NCI-H1436 (cell line): ENCODE measurements at places on chromosomes 6 and 20.
A peak's percentile ranks its signal among the peaks of the same experiment; 100 is the strongest.

GRCh38 chr6:31178143-31179041 lies 7.9 kb upstream of the POU5F1 start:
- no peak for DNase-seq

DNA sequence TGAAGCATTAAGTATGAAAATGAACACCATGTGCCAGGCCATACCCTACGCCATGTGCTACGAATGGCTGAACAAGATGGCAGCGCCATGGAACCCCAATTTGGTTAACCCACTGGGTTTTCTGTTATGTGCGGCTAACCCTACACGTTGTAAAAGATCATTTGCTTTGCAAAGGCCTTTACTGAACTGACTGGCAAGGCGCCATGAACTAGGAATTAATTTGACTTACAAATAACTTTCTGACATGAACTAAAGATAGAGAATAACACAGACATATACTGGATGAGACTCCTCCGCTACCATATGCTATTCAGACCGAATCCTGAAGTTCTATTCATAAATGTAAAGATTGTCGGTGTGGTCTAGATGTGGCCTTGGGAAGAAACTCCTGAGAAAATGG lies 3.9 kb downstream of the CNKSR3 start:
- DNase-seq, result no peak

- peak; percentile 29 for DNase-seq
Observed at GRCh38 chr6:97059473-97059872, 134.9 kb downstream of the KLHL32 start.

GRCh38 chr6:71489736-71490135 lies 201.1 kb downstream of the OGFRL1 start:
- DNase-seq, result no peak

DNA sequence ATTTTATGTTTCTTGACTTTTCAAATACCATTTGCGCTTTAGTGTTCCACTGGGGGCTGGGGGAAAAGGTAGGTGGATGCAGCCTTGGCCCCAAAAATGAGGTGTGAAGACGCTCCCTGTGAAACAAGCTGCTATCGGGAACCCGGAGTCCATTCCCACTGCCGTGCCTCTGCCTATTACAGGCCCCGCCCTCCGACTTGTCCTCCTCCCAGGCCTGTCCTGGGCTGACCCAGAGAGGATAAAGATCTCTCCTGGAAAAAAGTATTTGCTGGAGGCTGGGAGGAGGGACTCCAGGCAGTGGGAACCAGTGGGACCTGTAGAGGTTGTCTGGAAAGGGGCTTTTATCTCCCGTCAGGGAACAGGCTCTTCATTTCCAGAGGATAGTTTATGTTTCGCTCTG lies 215.0 kb downstream of the SLC24A3 start:
- no peak for DNase-seq

DNA sequence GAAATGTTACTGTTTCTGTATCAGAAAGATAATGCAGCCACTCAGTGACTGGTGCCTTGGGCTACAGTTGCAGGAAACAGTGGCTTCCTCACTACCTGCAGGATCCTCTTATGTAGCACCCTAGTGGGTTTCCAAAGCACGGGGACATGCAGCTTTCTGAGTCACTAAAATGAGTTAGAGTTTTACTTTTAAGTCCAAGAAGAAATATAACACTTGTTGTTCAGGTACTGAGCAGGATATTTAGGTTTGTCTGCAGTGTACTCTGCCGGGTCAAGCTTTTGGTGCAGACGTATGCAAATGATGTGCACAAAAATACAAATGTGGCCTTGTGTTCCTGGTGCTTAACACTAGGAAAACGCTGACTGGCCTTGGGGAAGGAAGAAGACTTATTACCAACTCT lies 22.0 kb downstream of the ACSS1 start:
- no peak for DNase-seq

DNA sequence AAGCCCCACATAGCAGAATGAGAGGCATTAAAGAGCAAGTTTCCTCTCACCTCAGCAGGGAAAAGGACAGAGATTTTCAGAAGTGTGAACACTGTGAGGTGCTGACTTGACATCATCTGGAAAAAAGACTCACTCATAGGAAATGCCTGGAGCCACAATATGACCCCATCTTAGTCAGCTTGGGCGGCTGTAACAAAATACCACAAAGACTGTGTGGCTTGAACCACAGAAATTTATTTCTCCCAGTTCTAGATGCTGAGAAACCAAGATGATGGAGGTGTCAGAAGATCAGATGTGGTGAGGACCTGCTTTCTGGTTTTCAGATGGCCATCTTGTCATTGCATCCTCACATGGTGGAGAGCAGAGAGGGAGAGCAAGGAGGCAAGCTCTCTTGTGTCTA lies 253.1 kb downstream of the ADGB start:
- no peak for DNase-seq

DNA sequence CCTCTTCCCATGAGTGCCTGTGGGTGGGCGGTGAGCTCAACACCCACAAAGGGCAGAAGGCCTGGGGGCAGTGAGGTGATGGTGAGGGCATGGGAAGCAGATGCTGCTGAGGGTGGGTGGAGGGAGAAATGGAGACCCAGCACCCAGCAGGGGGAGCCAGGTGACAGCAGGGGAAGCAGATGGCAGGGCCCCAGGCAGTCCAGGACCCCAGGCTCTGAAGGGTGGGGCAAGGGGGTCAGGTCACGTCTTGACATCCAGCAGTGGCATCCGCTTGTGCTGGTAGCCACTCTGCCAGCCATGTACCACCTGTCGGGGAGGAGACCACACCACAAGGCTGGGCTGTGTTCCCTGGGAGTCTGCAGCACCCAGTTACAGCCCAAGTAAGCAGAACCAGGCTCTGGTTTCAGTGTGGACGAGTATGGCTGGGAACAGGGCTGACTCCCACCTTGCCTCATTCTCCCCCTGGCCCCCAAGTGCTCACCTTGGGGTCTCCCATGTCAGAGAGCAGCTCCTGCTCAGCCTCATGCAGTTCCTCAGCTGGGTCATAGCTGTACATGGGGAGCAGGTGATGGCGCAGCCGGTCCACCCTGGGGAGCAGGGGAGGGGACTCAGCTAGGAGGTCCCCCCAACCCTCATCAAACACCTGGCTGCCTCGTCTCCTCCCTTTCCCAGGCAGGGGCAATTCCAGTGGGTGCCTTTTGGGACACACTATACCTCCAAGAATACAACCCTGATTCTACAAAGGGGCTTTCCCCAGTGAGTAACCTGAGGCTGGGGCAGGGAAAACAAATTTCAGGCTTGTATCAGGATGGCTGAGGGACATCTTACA lies 2.0 kb downstream of the SMIM29 start:
- DNase-seq, result no peak

DNA sequence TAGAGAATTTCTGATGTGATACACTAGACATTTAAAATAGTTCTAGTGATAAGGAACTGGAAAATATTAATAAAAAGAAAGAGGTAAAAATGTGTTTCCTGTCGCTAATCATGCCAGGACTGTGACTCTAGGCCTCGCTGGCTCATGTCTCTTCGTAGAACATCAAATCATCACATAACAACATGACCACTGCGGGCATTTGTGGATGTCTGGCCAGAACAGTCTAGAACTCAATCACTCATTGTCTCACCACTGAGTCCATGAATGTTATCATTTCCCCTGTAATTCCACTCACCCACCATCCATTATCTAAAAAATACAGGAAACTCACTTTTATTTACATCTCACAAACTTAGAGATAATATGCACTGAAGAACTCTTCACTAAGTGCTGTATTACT lies 3.4 kb downstream of the HMGN3 start:
- DNase-seq, result no peak

DNA sequence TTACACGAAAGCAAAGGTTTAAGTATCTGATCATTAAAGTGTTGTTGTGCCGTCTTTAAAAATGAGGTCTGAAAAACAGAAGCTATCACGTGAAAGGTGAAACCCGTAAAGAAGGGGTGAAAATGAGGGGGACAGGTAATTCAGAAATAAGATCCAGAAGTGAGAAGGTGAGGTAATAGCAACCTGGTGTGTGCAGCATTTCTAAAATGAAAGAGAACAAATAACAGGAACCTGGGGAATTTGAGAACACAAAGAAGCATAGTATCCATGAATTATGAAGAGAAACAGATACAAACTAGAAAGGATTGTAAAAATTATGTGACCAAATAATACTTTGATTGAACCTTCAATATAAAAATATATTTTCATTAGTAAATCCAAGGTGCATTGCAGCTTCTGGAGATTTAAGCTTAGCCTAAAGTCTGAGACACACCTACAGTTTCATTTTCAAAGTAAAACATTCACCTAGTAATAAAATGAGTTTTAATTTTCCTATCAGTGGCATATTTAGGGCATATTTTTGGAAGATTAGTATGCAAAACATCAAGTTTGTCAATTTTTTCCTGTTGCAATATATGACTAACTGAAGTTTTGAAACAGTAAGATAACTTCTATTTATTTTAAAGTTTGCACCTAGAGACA lies 1.4 kb downstream of the HEY2 start:
- no peak for DNase-seq

- no peak for DNase-seq
Observed at GRCh38 chr6:158789115-158789917, 29.9 kb downstream of the EZR start.

- peak; percentile 17 for DNase-seq
Observed at GRCh38 chr20:36472637-36473090, 68.7 kb upstream of the MYL9 start.

DNA sequence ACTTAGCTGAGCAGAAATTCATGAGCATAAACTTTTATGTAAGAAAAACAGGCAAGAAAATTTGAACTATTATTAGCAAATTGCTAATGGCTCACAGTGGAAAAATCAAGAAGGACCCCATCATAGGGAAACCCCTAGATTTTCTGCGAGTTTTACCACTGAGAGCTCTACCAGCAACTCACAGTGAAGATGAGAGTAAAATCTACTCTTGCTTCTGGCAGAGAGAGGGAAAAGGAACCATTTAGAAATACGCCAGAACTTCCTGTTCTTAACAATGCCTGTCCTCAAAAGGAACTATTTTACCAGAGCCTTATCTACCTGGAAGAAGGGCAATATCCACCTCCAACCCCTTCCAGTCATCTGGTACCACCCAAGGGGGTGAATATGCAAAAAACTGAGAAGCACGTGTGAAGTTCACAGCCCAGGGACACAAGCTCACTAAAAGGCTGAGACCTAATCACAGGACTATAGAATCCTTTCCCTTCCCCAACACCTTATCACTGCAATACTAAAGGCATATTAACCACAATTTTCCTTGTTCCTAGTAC lies 34.4 kb upstream of the ASF1A start:
- no peak for DNase-seq

DNA sequence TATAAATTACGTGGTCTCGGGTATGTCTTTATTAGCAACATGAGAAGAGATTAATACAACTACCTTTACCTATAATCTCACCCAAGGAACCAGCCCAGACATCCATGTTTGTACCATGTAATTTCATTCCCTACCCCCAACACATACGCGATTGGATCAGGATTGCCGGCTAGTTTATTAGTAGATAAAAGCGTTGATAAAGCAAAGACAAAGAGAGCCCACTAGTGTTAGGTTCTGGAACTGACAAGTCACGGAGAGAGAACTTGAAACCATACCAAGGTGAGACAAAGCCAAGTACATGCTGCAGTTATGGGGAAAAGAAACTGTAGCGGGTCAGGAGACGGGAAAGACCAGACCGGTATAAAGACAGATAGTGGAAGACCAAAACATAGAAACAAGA lies 37.4 kb upstream of the FAM135A start:
- DNase-seq, result no peak

GRCh38 chr20:45918779-45919537 lies 7.0 kb upstream of the PLTP start:
- DNase-seq, result no peak

DNA sequence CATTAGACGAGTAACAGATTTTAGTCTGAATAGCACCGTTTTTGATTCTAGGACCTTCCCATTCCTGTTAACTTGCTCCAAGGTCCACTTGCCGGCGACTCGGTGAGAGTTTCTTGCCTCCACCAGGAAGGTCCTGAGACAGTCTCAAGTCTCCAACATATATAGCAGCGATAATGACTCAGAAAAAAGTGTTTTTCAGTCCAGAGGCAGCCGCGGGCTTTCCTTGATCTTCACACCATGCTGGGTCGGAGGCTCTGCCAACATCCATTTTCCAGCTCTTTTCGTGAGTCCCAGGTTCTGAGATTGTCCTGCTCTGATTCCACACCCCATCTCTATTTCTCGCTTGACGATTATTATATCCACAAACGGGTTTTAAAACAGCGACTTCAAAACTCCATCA lies 170.5 kb downstream of the GPX5 start:
- no peak for DNase-seq

DNA sequence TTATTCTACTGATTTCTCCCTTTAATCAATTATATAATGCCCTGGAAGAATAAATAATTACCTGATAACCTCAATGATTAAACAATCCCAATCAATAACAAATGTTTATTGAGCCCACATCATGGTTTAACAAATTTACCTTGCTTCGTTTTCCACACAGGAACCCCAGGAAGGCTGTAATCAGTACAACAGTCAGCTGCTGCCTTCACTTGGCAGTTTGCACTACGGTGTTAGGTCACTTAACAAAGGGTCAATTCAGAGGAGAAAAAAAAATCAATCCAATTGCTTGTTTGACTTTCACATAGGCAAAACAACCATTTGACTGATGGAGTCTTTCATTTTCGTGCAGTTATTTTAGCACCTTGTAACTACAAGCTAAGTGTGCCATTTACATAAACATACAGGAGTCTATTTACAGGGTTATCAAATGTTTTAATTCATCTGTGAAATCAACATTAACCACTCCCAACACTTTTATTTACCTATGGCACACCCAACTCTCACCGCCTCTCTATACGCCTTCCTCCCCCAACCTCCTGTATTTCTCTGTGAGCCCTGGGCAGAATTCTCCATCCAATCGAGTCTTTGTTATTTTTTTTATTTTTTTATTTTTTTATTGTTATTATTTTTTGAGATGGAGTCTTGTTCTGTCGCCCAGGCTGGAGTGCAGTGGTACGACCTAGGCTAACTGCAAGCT lies 140.4 kb upstream of the TAB2 start:
- DNase-seq, result no peak

DNA sequence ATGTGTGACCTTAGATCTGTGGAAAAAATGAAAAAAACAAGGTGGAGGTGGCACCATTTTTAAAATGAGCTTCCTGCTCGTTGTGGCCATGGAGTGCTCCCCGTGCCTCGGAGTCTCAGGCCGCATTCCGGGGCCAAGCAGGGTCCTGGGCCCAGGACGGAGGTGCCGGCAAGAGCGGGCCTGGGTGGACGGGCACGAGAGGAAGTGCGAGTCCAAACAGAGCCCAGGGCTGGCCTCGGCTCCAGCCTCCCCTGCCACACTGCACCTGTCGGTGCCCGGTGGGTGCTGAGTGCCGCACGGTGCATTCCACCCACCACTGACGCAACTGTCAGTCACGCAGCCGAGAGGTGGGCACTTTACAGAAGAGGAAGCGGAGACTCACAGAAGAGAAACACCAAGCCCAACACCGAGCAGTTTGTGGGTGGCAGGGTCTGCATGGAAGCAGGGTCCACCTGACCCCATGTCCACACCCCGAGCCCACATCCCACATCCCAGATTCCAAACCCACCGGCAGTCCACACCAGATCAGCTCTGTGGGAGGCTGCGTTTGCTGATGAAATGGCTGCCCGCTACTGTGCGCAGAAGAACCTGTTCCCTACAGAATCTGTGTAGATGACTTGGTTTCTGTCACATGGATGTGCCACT lies 97.7 kb downstream of the PSMB1 start:
- no peak for DNase-seq
